ENCODE measurements at places on chromosomes 2 and 18. TPM values are rescaled to one million over a fixed set of nuclear protein-coding genes. Genes with fewer than 3 reads are reported as not detected.

The CAPN13 gene
- not detected for total RNA-seq

DNA sequence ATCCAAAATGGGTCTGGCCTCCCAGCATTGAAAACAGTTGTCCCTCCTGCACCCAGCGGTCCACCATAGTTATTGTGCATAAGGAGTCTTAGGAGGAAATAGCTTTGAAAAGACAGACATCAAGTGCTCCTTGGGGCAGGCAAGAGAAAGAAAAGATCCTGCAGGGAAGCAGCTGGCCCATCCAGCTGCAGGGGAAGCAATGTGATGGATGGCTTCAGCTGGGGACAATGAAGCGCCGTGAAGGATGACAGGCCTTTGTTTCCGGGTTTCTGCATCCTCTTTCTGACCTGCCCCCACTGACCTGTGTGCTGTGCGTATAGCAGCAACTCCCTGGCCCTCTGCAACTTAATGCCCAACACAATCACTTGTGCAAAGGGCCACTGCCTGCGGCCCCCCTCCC, 142.9 kb upstream of the NCKAP5 start:
- peaks cover 4% of the 10 kb centered on the region for H3K36me3 ChIP-seq
- no peak overlapping the region for H3K27ac ChIP-seq
- no peak overlapping the region for H3K4me3 ChIP-seq
- H3K27me3 ChIP-seq: peaks cover 3% of the 10 kb centered on the region

DNA sequence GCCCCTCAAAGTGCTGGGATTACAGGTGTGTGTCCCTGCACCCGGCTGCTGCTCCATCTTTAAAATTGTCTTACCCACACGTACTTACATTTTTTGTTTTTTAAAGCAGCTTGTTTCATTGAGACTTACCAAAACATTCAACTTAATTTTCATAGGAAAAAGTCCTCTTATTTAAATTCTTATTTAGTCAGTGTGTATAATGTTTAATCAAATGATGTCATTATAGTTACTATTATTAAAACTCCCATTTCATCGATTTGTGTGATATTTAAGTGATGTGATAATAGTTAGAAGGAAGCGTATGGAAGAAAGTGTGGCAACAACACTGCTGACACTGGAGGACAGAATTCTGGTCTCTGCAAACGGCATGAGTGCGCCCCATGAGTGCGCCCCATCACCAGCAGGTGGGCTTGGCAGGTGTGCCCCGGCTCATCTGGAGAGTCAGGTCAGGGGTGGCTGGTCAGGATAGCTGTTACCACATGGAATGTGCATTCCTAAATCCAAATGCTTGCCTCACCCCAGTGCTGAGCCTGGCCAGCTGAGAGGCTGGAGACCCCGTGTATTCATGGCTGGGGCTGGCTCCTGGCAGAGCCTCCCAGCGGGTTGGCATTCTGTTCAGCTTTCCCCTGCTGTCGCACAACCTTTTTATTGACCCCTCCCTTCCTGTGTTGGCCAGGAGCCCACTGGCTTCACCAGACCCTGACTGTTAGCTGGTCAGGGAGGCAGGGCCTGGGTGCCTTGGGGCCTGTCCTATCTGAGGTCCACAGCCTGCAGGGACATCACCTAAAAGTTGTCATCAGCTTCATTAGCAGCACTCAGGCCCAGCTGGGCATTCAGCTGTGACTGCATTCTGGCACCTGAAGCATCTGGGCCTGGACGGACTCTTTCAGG, 79.7 kb downstream of the AGAP1 start:
- H3K4me1 ChIP-seq: peaks cover 44% of the 10 kb centered on the region
- DNase-seq: peak; percentile 36
- no peaks in the 10 kb centered on the region for H3K36me3 ChIP-seq

- peaks cover 1% of the 10 kb centered on the region for H3K27me3 ChIP-seq
- H3K36me3 ChIP-seq: no peaks in the 10 kb centered on the region
- H3K4me3 ChIP-seq: no peak overlapping the region
- no peak overlapping the region for H3K27ac ChIP-seq
Measured at GRCh38 chr2:2232167-2232566, 98.9 kb downstream of the MYT1L start.

GRCh38 chr2:1509271-1510065, 96.2 kb downstream of the TPO start:
- H3K27ac ChIP-seq: no peak overlapping the region
- no peak for DNase-seq
- H3K4me1 ChIP-seq: peaks cover 1% of the 10 kb centered on the region
- peaks cover 5% of the 10 kb centered on the region for H3K36me3 ChIP-seq
- H3K27me3 ChIP-seq: peaks cover 2% of the 10 kb centered on the region

- peaks cover 11% of the 10 kb centered on the region for H3K4me1 ChIP-seq
- no peaks in the 10 kb centered on the region for H3K36me3 ChIP-seq
- H3K4me3 ChIP-seq: no peak overlapping the region
Measured at GRCh38 chr2:46252891-46253659, 44.1 kb upstream of the EPAS1 start.

- no peak overlapping the region for H3K4me3 ChIP-seq
- H3K27ac ChIP-seq: no peak overlapping the region
- H3K36me3 ChIP-seq: no peaks in the 10 kb centered on the region
Measured at GRCh38 chr2:140457483-140457882, 1673.3 kb downstream of the LRP1B start.

- peaks cover 4% of the 10 kb centered on the region for H3K27me3 ChIP-seq
- peak overlapping the region; percentile 48 for H3K4me3 ChIP-seq
- H3K27ac ChIP-seq: peak overlapping the region; percentile 98
- DNase-seq: no peak
- H3K36me3 ChIP-seq: no peaks in the 10 kb centered on the region
Measured at GRCh38 chr2:48450936-48451602, 78.9 kb upstream of the STON1 start.

DNA sequence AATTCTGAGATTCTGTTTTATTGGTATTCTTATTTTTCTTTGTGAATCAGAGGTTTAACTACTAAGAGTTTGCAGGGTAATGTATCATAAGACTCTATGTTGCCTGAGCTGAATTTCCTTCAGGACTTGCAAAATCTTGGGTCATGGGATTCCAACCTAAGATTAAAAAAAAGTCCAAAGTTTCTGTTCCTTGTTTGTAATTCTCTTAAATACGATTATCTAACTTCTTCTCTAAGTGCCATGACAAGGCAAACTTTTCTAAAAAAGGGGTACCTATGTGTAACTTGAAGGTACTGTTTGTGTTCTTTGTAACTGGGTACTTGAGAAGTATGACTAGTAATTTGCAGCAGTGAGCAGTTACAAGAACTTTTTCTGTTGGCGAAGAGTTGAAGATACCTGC, 181.3 kb upstream of the ZEB2 start:
- DNase-seq: no peak
- no peaks in the 10 kb centered on the region for H3K27me3 ChIP-seq
- no peaks in the 10 kb centered on the region for H3K4me1 ChIP-seq

The NT5DC4 gene
- not detected for total RNA-seq

The COL6A3 gene
- total RNA-seq: 0.07 TPM

DNA sequence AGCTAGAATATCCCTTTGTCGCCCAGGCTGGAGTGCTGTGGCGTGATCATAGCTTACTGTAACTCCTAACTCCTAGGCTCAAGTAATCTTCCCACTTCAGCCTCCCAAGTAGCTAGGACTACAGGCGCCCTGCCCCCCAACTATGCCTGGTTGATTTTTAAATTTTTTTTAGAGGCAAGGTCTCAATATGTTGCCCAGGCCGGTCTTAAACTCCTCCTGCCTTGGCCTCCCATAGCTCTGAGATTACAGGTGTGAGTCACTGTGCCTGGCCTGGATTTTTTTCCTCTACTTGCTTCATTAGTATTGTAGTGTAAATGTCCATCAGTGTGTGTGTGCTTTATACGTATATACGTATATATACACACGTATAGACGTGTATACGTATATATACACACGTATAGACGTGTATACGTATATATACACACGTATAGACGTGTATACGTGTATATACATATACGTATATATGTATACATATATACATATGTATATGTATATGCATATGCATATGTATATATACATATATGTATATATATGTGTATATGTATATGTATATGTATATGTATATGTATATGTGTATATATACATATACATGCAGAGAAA, 124.4 kb downstream of the DIS3L2 start:
- H3K4me1 ChIP-seq: peaks cover 9% of the 10 kb centered on the region
- H3K27me3 ChIP-seq: peaks cover 2% of the 10 kb centered on the region
- no peak overlapping the region for H3K27ac ChIP-seq
- no peak for DNase-seq

GRCh38 chr2:175575346-175576258, 394.1 kb upstream of the ATP5MC3 start:
- H3K36me3 ChIP-seq: peaks cover 5% of the 10 kb centered on the region
- DNase-seq: no peak
- peaks cover 3% of the 10 kb centered on the region for H3K27me3 ChIP-seq
- no peak overlapping the region for H3K27ac ChIP-seq
- H3K4me1 ChIP-seq: peaks cover 6% of the 10 kb centered on the region

The B4GALT6 gene
- total RNA-seq: 16.5 TPM

DNA sequence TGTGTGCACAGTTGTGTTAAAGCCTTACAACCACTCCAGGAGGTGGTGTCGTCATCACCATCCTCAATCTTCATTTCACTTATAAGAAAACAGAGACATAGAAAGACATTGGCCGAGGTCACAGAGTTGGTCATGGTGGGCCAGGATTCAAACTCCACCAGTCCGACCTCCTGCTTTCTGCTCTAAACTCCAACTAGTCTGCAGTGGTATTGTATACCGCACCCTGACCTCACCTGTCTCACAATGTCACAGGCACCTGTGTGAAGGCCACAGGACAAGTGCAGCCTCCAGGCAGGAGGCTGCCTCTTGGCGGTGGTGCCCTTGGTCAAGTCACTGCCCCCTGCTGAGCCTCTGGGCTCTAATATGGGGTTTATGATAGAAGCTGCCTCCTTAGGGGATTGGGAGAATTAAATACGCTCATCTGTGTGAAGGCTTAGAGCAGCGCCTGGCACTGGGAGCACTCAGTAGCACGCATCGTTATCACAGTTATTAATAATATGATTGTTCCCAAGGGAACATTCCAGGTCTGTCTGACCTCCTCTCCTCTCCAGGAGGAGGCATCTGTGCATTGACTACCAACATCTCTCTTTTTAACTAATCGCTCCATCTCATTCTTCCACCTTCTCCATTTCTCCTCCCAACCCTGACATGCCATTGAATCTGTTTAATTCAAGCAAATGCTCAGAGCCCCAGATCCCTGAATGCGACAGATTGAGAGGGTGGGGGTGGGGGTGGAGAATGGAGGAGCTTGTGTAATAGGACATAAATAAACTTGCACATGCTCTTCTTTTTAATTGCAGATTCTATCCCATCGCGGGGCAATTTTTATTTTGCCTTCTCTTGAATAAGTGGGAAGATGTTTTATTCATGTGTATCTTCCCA, 112.7 kb downstream of the MCFD2 start:
- H3K36me3 ChIP-seq: no peaks in the 10 kb centered on the region
- H3K4me3 ChIP-seq: no peak overlapping the region
- no peak overlapping the region for H3K27ac ChIP-seq
- peaks cover 10% of the 10 kb centered on the region for H3K4me1 ChIP-seq
- DNase-seq: no peak

GRCh38 chr2:8627019-8627691, 54.7 kb upstream of the ID2 start:
- no peak overlapping the region for H3K4me3 ChIP-seq
- no peaks in the 10 kb centered on the region for H3K36me3 ChIP-seq
- H3K4me1 ChIP-seq: no peaks in the 10 kb centered on the region
- H3K27me3 ChIP-seq: peaks cover 16% of the 10 kb centered on the region
- DNase-seq: no peak

- H3K27ac ChIP-seq: peak within 1 kb of the TSS; percentile 100
- H3K36me3 ChIP-seq: peaks cover 5% of the 10 kb centered on the region
- peak; percentile 97 for DNase-seq
- peak within 1 kb of the TSS; percentile 92 for H3K4me3 ChIP-seq
Measured at GRCh38 chr2:27380626-27381545, at the start of gene ZNF513. ZNF513 (minus strand) TSS chr2:27380734; CDS start chr2:27380526, 208 bp downstream.

The ANKRD39 gene
- total RNA-seq: 25.7 TPM

The UPP2 gene
- total RNA-seq: not detected

The ZSWIM2 gene
- total RNA-seq: not detected

- peaks cover 5% of the 10 kb centered on the region for H3K36me3 ChIP-seq
- peaks cover 2% of the 10 kb centered on the region for H3K27me3 ChIP-seq
- no peak for DNase-seq
- no peak overlapping the region for H3K4me3 ChIP-seq
- peaks cover 8% of the 10 kb centered on the region for H3K4me1 ChIP-seq
- no peak overlapping the region for H3K27ac ChIP-seq
Measured at GRCh38 chr2:165660361-165660760, 133.7 kb downstream of the GALNT3 start.

- H3K4me1 ChIP-seq: peaks cover 10% of the 10 kb centered on the region
- no peak overlapping the region for H3K4me3 ChIP-seq
- DNase-seq: no peak
Measured at GRCh38 chr2:15767679-15768078, 172.7 kb upstream of the MYCN start.

DNA sequence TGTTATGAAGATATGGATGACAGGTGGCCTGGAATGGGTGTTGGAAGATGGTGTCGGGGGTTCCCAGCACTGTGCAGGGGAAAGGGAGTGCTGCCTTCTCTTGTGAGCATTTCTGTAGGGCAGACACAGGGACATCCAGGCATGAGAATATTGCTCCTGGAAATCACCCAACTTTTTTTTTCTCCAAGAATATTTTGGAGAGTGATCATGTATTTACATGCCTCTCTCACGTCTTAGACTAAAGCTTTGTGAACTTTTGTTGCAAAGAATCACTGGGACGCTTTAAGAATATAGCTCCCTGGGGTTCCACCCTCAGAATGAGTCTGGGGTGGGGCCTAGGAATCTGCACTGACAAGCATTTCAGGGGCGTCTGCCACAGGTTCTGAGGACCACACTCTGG, 68.7 kb downstream of the VWA3B start:
- no peaks in the 10 kb centered on the region for H3K36me3 ChIP-seq
- no peak overlapping the region for H3K27ac ChIP-seq
- no peak for DNase-seq
- peaks cover 10% of the 10 kb centered on the region for H3K4me1 ChIP-seq

The VWC2L gene
- total RNA-seq: 0.15 TPM

The FBXO15 gene
- 0.76 TPM for total RNA-seq

The RBM45 gene
- 15.3 TPM for total RNA-seq

The EVX2 gene
- 0.76 TPM for total RNA-seq

The ASB18 gene
- total RNA-seq: not detected

The ABCG8 gene
- not detected for total RNA-seq

DNA sequence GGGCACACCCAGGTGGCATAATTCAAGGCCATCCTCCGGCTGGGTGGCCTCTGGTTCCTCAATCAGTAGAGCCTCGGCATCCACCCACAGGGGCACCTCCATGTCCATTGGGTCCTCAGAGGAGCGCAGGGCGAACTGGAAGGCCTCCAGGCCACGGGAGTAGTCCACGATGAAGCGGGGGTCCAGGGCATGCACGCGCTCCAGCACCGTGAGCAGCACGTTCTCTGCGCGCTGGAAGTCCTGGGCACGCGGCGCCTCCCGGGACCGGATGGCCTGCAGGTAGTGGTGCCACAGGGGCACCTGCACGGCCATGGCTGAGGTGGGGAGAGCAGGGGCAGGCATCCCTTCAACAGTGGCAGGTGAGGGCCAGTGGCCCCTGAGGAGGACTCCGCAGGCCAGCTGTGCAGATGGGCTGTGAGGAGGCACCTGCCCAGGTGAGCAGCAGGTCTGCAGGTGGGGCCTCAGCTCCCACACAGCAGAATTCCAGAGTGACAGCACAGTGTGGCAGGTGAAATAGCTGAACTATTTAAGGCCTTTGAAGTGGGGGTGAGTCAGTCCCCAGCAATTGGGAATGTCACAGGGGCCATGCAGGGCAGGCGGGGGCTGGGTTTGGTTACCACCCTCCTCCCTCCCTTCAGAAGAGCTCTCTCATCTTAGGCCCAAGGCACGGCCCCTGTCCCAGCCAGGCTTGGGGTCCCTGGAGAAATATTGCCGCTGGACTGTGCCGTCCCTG, at the start of gene MAB21L4:
TSS of gene MAB21L4 (minus strand) at position 501 of the 733 bp plus-strand sequence. CDS start at position 342, 159 bp downstream.
- no peaks in the 10 kb centered on the region for H3K27me3 ChIP-seq
- no peaks in the 10 kb centered on the region for H3K4me1 ChIP-seq
- no peak within 1 kb of the TSS for H3K4me3 ChIP-seq
- no peak for DNase-seq
